SK-N-SH (cell line): ENCODE measurements at places on chromosomes 12 and 14. TPM values are rescaled to one million over a fixed set of nuclear protein-coding genes. Genes with fewer than 3 reads are reported as not detected.

DNA sequence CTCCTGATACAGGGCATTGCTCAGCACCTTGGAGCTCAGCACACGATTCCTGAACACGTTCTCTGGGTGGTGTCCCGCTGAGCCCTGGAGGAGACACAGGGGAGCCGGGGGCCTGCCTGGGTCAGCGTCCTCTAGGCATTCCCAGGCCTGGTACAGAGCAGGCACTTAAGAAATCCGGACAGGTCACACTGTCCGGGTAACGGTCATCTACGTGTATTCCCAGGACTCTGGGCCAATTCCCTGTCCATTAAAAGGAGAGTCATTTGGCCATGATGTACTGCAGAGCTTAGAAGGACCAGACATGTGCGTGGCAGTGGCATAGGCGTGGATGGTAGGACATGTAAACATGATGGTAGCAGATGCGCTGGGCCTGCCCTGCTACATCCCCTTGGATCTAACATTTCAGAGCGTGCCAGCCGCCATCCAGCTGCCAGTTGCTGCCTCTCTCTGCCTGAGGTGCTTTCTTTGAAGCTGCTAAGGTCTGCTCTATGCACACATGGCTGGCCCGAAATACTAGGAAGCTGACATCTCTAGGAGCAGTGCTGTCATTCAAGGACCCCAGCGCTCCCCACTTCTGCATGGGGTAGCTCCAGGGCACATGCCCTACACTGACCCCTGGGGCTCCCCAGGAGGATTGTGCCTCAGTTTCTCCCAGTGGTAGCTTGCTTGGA, 273.1 kb upstream of the RTL1 start:
- peak; percentile 72 for DNase-seq

DNA sequence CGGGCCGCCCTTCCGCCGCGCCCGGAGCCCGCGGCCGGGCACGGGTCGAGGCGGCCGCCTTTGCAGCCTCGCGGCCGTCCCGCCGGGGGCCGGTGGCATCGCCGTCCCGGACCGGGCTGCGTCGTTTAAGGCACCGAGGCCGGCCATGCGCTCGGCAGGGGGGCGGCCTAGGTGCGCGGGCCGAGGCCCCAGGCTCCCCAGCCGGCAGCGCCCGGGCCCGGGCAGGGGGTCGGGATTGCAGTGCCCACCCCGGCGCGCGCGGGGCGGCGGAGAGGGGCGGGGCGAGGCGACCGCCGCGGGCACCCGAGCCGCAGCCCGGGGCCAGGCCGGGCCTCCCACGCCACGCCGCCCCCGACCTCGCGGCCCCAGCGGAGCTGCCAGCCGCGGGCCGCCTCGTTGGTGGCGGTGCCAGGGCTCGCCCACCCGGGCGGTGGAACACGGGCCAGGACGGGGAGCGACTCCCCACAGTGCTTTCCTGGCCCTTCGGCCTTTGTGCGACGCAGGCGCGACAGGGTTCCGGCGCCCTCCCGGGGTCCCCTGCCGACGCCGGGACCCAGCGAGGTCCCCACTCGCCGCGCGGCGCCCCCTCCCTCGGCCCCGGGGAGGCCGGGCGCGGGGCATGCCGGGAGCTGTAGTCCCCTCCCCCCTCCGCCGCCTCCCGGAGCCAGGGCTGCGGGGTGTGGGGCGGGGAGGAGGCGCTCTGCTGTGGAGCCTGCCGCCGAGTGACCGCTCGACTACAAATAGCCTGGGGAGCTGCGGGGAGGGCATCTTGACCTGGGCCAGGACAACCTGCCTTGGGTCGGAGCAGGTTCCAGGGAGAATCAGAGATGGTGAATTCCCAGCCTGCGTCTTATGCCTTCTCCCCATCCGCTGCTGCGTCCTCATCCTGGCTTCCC, 769 bp downstream of the FKBP4 start:
- peak; percentile 97 for DNase-seq

DNA sequence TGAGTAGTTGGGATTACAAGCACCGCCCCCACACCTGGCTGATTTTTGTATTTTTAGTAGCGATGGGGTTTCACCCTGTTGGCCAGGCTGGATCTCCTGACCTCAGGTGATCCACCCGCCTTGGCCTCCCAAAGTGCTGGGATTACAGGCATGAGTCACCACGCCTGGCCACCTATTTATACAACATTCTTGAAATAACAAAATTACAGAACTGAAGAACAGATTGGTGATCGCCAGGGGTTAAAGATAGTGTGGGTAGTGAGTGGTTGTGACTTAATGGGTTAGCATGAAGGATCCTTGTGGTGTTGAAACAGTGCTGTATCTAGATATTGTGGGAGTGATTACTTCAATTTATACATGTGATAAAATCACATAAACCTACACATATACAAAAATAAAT, 7.4 kb downstream of the GLIPR1L1 start:
- DNase-seq = no peak

DNA sequence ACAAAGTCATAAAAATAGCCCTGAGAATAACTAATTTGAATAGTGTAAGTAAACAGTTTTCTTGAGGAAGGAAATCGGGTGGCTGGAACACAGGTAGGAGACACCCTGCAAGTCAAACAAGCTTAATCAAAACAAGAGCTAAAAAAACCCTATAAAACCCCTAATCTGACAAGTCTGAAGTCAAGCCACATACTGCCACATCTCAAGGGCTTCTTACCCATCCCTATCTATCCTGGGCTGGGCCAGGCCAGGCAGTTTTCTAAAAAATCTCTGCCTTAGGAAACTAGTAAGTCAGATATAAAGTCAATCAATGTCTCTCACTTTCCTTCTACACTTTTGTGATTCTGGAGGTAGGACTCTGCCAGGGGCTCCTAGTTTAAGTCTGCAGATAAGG, 15.3 kb downstream of the UBE2N start:
- no peak for DNase-seq

DNA sequence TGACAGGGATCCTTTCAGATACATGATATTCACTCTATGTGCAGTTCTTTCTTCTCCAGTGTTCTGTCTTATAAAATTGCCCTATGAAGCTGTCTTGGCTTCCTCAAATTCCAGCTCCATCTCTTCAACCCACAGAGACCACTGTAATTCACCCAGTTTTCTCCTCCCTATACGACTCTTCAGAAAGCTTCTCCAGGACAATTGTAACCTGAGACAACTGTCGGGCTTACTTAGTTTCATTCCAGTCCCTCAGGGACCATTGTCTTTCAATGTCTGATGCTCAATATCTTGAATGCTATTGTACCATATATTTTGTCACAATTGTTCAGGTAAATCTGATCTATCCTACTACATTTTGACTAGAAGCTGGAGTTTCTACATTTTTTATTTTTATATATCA, 345.3 kb downstream of the RPL10L start:
- DNase-seq = no peak

DNA sequence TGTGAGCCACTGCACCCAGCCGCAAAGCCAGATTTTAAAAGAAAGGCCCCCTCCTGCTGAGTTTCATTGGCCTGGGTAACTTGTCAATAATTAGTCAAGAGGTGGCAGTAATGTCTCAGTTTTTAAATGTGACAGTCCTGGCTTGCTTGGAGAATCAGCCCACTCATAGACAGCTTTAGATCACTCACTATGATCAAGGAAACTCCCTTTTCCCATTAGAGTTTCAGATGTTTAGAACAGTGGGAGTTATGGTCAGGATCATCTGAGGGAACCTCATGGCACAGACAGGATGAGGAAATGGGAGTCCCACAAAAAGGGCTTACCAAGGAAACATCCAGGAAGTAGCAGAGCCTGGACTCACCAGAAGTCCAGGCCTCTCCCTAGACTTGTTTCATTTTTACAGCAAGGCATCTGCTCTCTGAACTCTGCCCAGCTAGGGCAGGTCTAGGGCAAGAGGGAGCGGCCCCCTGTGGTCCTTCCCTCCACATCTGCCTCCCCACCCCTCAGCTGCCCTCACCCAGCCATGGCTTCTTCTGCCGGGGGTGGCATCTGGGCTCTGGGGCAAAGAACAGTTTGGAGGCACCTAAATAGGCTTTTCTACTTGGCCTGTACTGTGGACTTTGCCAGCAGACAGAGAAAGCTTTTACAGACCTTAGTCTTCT, 11.2 kb downstream of the BCL2L14 start:
- DNase-seq = peak; percentile 67

DNA sequence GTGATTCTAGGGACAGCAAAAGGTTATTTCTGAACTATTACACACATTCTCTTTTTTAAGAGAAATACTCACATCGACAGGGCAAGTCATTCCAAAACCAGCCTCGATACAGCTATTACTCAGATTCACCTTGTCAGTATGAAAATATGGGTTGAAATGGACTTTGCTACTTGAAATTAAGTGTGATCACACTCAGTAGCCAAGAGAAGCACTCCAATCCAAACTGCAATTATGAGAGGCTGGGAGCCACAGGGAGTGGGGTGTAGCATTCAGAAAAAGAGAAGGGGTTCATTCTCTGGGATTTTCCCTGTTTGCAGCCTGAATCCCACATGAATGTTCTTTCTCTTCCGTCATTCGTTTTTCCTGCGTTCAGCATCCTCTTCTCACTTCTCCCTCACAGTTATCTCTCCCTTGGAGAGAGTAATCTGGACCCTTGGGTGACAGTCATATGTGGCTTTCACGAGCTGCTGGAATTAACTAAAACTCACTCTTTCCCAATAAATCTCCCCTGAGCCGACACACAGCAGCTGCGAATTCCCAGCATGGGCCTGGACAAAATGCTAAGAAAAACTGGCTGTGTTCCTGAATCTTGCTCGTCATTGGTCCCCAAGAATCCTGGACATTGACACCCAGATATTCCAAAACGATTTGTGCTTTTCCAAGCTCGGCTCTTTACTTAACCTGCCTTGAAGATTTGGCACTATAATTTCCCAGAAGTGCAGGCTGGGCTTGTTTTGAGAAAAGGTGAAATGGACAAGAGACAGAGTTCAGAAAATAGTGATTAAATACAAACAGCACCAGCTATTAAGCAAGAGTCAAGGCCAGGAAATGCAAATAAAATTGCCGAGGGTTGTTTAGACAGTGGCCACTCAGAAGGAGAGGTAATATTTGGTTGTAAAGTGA, 199.5 kb upstream of the PLEKHG7 start:
- no peak for DNase-seq

GRCh38 chr12:67222302-67222701, 46.9 kb upstream of the CAND1 start:
- no peak for DNase-seq

Gene EPYC
- polyA plus RNA-seq = not detected in 2 replicates

Gene MANSC4
- polyA plus RNA-seq = not detected in 2 replicates
